NCI-H1930 (cell line): ENCODE measurements at places on chromosomes 12 and 14.

DNA sequence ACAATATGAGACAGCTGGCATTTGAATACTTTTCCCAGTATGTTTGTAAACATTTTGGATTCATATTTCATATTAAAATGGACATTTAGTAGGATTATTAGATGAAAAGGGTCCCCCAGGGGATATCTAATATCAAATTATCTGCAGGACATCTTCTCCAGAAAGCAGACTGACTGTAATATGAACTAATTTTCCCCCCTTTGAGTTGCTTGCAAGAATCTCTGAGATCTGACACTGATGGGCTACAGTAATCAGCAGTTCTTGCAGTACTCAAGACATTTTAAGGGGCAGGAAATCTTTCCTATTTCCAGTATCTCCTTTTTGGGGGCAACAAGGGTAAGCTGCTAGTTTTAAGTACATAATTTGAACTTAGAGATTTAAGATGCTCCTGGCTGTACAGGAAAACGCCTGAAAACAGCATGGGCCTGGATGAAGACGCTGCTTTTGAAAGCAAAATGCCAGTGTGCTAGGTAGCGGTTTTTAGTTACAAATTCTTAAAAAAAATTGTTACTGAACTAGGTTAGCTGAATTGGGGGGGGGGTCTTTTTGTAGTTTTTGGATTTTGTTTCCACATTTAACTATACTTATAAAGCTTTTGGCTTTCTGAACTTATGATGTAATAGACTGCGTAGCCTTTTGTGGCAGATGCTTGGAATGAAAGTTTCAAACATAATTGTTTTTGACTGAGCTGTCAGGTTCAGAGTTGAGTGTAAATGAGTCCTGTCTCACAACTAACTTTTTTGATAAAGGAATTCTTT is 2.2 kb downstream of the FRMD6 start:
- no peak for DNase-seq

DNA sequence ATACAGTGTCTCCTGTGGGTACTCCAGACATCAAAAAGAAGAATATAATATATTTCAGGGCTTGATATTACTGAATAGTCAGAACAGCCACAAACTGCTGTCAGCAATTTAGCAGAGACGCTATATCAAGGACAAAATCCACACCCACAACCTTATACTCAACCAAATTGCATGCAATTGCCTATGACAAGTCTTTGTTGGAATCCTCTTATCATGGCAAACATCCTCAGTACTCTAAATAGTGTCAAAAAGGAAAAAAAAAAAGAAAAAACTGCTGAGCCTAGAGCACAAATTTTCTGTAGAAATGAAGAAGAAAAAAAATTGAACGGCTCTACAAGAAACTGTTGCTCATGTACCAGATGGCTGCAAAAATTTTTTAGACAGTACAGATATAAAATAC is 485.7 kb downstream of the TMTC2 start:
- DNase-seq: no peak

- no peak for DNase-seq
Observed at GRCh38 chr12:111420494-111420893, 14.8 kb downstream of the SH2B3 start.

DNA sequence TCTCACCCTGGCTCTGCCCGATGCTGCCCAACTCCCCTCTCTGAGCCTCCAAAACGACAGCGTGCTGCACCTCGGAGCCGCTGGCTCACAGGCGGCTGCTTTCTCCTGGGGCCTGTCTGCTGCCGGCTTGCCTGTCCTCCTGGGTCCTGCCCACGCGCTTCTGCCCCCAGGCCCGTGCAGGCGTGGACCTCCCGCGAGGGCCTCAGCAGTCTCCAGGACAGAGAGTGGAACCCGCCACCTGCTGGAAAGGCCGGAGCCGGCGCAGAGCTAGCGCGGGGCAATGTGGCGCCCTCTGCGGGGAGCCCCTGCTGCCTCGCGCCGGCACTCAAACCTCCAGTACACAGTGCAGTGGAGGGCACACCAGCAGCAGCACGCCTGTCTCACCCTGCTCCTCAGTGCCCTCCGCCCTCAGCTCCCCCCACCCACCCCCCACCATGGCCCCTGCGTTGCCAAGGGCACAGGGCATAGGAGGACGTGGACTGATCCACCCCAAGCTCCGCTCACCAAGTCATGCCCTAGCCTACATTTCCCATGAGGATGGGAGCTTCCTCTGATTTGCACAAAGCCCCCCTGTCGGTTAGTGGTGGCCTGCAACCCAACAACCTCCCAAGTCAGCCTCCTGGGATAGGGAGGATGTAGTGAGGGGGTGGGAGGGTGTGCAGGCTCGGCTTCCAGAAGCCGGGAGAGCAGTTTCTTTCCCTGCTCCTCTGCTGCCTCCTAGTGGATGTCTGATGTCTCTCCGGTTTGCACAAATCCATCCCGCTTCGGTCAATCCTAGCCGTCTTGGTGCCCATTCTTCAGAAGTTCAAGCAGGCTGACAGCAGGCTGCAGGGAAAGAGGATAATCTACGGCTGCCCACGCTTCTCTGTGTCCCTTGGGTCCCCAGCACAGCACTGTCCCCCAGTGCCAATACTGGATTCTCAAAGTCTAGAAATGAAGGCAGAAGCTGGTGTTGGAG is 25.2 kb downstream of the KRT8 start:
- peak; percentile 84 for DNase-seq

GRCh38 chr14:83164016-83164415 is 1630.4 kb upstream of the SEL1L start:
- no peak for DNase-seq

DNA sequence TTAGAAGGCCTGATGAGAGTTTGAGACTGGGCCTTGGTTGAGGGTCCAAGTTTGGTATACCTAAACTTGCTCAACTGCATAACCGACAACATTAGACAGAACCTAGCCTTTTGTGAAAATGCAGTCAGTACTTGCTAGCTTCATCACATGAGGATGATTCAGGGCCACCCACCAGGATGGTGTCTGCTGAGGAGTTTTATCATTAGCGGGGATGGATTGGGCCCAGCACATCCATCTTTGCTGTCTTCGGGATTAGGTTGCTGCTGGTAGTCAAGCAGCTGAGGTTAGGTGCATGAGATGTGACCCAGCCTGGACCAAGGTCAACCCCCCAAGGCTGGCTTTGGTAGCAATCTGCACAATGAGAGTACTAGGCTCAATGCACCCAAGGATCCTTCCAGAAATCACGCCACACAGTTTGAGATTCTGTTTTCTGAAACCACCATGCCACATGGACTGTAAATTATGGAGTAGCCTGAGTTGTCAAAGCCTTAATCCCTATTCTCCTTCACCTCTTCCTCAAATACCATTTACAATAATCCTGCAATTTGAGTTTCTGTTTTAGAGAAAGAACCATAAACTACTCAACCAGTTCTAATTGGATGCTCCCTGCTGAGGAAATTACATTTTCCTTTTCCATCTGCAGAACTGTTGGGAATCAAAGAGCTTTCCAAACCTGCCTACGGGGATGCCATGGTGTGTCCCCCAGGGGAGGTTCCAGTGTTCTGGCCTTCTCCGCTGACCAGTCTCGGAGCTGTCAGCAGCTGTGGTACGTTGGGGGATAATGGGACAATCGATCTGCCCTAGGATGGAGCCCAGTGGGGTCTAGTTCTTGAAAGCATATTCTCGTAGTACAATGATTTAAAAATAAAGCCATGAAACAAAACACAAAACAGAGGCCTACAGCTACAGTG is 61.7 kb downstream of the DGLUCY start:
- no peak for DNase-seq

DNA sequence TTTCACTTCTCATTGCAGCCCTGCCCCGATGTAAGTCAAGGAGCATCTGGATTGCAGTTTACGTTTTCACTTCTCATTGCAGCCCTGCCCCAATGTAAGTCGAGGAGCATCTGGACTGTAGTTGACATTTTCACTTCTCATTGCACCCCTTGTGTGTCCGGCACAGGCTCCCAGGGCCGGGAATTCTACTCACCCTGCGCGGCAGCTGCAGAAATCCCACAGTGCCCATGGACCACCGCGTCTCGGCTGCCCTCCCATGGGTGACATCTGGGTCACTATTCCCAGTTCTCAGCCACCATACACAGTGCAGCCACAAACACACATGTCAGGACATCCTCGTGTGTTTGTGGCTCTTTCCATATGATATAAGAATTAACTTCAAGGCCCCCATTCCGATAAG is 378.5 kb downstream of the ADGRD1 start:
- no peak for DNase-seq

DNA sequence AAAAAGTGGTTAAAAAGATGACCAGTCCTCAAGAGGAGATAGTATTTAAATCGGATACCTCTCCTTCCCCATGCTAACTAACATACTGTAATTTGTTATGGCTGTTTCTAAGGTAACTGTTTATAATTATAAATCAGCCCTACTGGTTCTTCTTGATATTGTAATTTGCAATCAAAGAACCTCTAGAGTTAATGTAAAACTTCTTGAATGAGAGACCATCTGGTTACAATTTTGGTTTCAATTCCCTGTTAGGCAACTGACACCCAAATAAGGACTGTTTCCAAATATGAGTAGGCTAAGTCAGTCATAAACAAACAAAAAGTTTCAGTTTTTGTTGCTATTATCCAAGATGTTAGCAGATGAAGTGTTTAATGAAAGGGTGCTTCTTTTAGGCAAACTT is 120.2 kb upstream of the DNM1L start:
- DNase-seq: no peak

GRCh38 chr12:59803735-59804134 is 207.9 kb downstream of the SLC16A7 start:
- no peak for DNase-seq

- no peak for DNase-seq
Observed at GRCh38 chr12:56162468-56163290, 4.5 kb downstream of the MYL6 start.

DNA sequence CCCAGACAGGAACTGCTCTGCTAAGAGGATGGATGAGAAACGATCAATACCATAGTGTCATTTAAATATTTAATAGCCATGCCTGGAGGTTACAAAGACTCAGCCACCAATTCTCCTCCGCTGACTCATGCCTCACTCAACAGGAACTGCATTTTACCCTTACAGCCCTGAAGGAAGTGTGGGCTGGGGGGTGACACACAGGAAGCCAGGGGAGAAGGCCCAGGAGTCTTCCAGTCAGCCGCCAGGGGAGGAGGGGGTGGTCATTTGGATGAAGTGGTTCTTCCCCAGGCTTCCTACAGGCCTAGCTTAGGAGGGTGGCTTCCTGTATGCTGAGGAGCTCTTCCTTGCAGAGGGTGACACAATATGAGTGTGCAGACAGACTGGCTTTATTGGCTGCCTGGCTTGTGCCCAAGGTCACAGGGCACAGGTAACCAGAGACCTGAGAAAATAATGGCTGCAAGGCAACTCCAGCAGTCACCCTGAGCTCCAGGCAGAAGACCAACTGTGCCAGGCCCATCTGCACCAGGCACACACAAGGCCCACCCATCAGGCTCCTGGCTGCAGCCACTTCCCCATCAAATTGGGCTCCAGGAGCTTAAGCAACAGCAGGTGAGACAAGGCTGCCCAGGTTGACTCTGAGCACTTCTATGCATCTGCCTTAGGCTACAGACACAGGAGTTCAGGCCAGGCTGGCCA is 30.6 kb upstream of the RPLP0 start:
- no peak for DNase-seq

GRCh38 chr14:60002819-60003492 is 83.0 kb downstream of the LRRC9 start:
- DNase-seq: no peak

DNA sequence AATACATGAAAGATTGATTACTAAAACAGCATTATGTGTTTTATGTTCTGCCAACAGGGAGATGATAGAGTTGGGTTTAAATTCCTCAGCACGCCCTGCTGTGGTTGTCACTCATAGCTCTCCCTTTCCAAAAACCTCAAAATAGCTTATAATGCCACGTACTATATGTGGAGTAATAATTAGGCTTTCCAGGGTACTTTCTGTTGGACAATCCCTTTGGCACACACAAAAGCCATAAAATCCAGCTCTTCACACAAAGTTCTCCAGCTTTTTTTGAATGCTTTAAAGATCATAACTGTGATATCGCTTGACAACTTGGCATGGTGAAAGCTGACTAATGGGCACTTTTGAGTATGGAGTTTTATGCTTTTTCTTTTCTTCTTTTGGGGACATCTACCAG is 145.3 kb upstream of the DCN start:
- DNase-seq: no peak

- DNase-seq: no peak
Observed at GRCh38 chr14:55976655-55977054, 141.6 kb upstream of the PELI2 start.

- DNase-seq: no peak
Observed at GRCh38 chr14:59377491-59377890, 87.7 kb downstream of the GPR135 start.

DNA sequence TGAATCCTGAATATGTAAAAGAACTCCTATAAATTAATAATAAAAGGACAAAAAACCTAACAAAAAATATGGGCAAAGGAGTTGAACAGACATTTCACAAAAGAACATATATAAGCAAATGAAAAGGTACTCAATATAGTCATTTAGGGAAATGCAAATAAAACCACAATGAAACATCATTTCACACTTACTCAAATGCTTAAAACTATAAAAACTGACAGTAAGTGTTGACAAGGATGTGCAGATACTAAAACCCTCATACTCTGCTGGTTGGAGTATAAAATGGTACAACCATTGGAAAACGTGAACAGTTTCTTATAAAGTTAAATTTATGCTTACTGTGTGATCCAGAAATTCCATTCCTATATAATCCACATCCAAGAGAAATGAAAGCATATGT is 247.1 kb downstream of the GXYLT1 start:
- DNase-seq: no peak

DNA sequence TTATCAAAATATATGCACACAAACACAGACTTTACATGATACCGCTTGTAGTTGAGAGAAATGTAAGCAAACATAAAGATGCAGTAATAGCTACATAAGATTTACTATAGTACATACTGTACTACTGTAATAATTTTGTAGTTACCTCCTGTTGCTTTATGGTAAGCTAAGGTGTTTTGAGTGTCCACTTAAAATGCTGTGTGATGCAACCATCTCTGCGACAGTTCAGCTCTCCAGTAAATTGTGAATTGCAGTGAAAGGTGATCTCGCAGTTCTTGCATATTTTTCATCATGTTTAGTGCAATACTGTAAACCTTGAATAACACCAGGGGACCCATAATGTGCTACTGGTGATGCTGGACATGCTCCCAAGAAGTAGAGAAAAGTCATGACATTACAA is 21.6 kb downstream of the ZC3H14 start:
- no peak for DNase-seq

GRCh38 chr14:93175492-93175891 is 9.2 kb downstream of the MOAP1 start:
- DNase-seq: no peak
